ENCODE measurements at places on chromosomes 4 and X.

GRCh38 chrX:57417827-57418226, 131.3 kb downstream of the FAAH2 start:
- no peak for DNase-seq

DNA sequence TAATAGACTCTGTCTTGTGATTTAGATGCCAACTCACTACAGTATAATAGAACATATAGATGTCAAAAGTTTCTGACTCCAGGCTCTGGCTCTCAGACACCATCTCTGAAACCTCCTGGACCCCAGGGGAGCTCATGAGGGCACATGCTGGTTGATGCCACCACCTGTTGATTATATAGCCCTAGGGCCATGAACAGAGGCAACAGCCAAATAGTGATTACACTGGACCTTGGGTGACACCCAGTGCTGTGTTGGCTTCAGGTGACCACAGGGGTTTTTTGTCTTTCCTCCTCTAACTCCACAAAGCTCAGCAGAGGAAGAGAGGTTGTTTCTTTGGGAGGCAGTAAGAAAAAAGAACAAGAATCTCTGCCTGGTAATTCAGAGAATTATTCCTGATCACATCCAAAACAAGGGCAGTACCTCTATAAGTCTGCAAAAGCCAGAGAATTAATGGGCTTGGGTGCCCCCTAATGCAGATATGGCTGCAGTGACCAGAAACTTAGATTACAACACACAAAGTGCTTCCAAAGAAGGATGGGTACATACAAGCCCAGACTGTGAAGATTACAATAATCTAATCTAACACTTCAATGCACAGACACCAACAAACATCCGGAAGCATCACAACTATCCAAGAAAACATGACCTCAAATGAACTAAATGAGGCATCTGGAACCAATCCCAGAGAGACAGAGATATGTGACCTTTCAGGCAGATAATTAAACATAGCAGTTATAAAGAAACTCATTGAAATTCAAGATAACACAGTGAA, 1920.6 kb downstream of the ARAP2 start:
- DNase-seq: no peak

- DNase-seq: no peak
Observed at GRCh38 chr4:4524364-4524763, 17.5 kb downstream of the STX18 start.

DNA sequence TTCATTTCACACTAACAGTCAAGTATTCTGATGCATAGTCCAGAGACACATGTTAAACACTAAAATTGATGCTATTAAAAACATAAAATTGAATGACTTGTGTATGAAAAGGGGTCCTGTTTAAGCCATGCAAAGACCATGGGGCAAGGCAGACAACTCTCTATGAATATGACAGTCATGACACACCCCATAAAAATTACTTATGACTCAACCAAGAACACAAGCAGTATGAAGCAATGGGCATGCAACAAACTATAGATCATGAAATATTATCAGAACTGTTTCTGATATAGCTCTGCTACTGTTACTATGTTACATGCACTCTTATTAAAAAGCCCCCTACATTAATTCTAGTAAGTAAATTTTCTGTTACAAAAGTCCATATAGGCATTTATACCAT, 57.5 kb upstream of the ZCCHC13 start:
- no peak for DNase-seq

DNA sequence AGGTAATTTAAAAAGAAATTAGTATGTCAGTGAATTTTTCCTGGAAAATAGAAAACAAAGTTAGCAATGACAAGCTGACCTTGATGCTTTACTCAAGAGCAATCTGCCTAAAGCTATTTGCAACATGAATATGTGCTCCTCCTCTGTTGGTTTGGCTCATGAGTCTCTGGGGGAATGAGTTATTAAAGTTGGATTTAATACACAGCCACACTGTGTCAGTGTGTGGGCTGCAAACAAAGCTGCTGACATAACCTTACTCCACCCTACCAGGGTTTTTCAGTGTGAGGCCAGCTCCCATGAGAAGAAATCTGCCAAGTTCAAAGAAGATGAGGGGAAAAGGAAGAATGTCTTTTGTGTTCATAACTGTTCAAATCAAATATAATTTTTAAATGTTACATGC, 280.5 kb downstream of the TLL1 start:
- no peak for DNase-seq

DNA sequence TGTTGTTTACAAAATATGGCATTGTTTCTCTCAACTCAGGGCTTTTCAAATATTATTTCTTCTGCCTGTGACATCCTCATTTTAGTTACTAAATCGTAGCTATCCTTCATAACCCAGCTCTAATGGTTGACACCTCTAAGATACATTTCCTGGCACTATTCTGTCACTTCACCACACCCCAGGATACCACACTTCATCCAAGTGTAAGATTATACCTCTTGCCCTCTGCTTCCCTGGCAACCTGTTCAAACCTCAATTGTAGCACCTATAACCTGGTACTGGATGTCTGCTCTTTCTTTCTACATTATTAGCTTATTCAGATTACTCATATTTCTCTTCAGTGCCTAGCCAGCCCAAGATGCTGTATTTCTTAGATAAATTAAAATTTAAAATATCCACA, 175.7 kb upstream of the SPIN4 start:
- no peak for DNase-seq

- no peak for DNase-seq
Observed at GRCh38 chr4:142940425-142941330, 94.6 kb upstream of the INPP4B start.

- no peak for DNase-seq
Observed at GRCh38 chr4:10737337-10737736, 52.8 kb upstream of the CLNK start.

DNA sequence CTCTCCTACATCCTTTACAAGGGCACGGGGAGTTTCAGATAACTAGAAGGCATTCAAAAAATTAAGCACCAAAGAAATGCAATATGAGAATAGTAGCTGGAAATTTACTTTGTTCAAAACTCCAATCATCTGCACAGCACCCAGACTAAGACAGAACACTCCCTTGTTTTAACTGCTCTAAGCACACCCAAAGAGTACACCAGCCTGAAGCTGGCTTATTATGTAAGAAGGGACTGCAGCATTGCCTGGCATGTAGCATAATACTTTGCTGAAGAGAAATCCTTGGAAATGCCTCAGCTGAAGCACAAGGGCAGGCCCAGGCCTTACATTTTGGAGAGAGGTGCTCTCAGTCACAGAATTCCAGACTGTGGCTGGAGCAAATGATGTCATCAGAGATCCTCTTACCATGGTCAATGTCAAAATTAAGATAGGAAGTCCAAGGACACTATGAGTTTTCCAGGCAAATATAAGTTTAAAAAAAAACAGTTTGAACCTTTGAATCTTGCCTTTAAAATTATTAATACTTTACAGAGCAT, 14.8 kb downstream of the ARHGEF6 start:
- no peak for DNase-seq

DNA sequence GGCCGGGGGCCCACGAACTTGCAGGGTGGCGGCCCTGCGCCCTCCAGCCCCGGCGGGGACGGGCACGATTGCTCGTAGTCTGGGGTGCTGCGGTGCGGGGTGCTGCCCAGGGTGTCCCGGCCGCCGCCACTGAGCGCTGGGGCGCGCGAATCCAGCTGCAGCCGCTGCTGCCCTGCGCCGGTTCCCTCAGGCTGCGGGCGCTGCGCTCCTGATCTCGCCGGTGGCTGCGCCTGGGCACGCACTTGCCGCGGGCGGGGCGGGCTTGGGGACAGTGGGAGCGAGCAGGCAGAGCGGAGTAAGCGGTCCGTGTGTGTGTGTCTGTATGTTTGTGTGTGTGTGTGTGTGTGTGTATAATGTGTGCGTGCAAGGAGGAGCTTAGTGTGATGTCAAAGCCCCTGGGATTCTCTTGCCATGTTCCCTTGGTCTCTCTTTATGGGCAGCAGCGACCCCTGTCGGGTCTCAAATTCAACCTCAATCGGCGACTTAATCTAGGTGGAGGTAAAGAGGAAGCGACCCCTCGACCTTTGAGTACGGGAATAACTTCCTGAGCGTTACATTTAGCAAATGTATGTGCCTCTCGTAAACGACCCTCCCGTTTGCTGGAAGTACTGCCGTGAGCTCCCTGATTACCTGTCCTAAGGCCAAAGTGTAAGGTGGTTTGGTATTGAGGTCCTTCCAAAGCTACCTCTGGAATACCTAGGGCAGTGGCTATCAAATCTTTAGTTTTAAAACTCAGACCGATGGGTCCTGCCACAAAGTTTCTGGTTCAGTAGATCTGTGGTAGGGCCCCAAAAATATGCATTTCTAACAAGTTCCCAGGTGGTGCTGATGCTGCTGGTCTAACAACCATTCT, at the start of gene RNF150:
RNF150 (minus strand) TSS at position 324 of the 853 bp plus-strand sequence.
- DNase-seq: peak; percentile 94

DNA sequence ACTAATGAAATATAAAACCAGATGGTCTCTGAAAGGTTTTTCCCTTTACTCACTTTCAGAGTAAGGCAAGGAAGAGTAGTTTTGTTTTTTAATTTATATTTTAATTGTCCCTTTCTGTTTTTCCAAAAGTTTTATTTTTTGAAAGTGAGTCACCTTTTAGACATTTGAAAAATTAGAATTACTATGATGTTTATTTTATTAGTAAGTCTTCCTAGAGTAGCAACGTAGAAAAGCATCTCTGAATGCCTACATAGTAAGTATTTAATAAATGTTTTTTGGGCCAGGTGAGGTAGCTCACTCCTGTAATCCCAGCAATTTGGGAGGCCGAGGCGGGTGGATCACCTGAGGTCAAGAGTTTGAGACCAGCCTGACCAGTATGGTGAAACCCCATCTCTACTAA, 51.1 kb downstream of the TET2 start:
- DNase-seq: no peak

GRCh38 chrX:37666516-37666915, 19.1 kb upstream of the XK start:
- peak; percentile 40 for DNase-seq

DNA sequence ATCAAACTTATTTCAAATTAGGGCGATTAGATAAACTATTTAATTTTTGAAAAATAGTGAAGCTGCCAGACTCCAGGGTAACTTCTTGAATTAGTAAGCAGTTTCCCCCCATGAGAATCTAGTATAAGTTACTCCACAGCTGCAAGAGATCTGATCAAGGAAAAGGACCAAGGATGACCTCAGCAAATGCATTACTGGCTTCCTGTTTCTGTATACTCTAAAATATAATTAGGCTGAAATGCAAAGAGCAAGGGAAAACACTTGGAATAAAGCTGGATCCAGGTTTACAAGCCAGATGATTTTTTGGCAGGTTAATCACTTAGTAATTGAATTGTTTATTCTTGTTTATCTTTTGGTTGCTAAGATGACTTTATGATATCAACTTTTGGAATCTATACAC, 13.4 kb upstream of the P2RY10 start:
- DNase-seq: no peak

- DNase-seq: no peak
Observed at GRCh38 chrX:27656581-27656980, 66.4 kb downstream of the DCAF8L2 start.

DNA sequence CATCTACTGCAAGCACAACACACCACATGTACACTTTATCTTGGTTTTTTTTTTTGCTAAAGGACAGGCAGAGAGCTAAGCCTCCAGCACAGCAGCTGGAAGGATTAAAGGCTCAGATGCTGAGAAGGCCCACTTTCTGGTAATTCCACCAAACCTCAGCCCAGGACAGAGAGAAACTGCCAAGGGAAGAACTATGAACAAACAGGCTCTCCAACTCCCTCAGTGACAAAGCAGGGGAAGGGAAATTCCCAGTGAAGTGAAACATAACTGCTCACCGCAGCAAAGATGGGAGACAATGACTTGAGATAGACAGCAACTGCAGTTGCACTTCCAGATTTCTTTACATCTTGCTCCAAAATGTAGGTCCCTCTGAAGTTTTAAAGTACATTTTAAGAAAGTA, 4.8 kb downstream of the PROM1 start:
- no peak for DNase-seq

GRCh38 chr4:89331686-89332544, 24.3 kb upstream of the GPRIN3 start:
- no peak for DNase-seq

DNA sequence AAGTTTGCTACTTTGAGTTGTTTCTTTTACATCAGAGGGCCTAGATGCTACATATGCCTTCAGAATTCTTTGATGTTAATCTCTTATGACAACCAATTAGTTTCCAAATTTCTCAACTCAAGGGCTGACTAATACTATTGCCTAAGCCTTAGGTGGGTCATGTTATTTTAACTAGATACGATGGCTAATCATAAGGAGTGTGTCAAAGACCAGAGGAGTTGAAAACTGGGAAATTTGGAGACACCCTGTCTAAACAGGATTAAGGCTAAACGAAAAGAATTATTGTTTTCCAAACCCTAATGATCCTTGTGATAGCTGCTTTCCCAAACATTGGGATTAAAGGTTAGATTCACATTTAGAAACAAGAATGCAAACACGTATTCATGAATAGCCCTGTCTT, 228.5 kb downstream of the PCDH7 start:
- DNase-seq: no peak

DNA sequence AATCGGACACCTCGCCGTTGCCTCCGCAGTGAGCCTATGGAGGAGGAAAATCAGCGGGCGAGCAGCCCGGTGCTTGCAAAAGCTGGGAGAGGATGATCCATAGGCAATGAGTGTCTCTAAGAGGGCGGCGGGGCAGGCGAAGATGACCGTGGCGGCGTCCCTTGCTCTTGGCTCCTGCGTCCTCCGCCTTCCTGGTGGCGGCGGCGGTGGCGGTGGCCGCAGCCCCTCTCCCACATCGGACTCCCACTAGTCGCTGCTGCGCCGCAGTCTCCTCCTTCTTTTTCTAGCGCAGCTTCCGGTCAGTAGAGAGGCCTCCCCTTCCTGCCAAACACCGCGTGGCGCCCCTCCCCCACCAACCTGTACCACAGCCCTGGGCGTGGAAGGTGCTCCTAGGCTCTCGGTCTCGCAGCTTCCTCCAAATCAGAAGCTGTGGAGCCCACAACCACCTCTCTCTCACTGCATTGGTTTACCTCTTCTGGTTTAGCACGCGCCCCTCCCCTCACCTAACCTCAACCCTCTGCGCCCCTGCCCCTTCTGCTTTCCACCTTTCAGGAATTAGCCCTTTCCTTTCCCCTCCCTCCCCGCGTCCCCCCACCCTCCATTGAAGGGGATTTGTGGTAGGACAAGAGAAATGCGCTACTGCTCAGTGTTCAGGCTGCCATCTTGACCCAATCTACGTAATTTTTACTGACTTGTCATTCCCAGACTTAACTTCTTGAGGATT, at the start of gene SPIN3:
SPIN3 (minus strand) TSS at position 271 of the 724 bp plus-strand sequence. CDS start 594 bp downstream, outside the sequence.
- peak; percentile 87 for DNase-seq

- no peak for DNase-seq
Observed at GRCh38 chr4:102301167-102301566, 44.1 kb downstream of the SLC39A8 start.

Data from left lung (tissue), 14 donors.